ENCODE measurements at places on chromosomes 6 and 20.

- DNase-seq: no peak
These were observed 183.7 kb upstream of the JAG1 start for GRCh38 chr20:10857352-10858070.

GRCh38 chr20:8155812-8156211 lies 23.7 kb downstream of the PLCB1 start:
- no peak for DNase-seq

- DNase-seq: no peak
These were observed 963.5 kb upstream of the SLC35B3 start for GRCh38 chr6:9398767-9399373.

- peak; percentile 69 for DNase-seq
These were observed 12.7 kb downstream of the ZCCHC3 start for GRCh38 chr20:309841-310644.

DNA sequence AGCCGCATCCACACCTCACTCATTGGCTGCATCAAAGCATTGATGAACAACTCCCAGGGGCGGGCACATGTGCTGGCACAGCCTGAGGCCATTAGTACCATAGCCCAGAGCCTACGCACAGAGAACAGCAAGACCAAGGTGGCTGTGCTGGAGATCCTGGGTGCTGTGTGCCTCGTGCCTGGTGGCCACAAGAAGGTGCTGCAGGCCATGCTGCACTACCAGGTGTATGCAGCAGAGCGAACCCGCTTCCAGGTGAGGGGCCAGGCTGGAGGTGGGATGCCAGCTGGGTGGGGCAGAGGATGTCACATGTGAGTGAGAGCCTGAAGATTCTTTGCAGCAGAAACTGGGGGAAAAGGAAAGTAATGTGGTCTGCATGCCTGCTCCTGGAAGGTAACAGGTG lies 66.7 kb downstream of the MOCS1 start:
- no peak for DNase-seq

GRCh38 chr6:169904051-169904922 lies 152.9 kb downstream of the ERMARD start:
- DNase-seq: no peak

GRCh38 chr6:6221787-6222535 lies 98.5 kb downstream of the F13A1 start:
- no peak for DNase-seq

- no peak for DNase-seq
These were observed 64.5 kb upstream of the DST start for GRCh38 chr6:56706981-56707726.

DNA sequence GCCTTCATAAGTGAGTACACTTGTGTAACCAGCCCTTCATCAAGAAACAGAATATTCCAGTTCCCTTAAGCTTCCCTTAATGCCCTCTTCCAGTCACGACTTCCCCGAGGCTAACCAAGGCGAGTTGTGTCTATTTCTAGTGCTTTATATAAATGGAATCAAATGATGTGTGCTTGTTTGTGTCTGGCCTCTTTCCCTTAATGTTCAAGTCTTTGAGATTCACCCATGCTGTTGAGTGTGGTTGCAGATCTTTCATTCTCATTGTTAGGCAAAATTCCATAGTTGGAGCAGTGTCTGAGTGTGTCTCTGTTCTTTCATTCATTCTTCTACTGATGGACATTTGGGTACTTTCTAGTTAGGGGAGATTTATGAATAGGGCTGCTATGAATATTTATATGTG lies 135.0 kb downstream of the CEBPB start:
- no peak for DNase-seq

GRCh38 chr6:76639941-76640340 lies 567.5 kb upstream of the IMPG1 start:
- no peak for DNase-seq
